Cerebellar nuclear complex (tissue), 1 donor: ENCODE measurements at places on chromosomes 6 and 20.

DNA sequence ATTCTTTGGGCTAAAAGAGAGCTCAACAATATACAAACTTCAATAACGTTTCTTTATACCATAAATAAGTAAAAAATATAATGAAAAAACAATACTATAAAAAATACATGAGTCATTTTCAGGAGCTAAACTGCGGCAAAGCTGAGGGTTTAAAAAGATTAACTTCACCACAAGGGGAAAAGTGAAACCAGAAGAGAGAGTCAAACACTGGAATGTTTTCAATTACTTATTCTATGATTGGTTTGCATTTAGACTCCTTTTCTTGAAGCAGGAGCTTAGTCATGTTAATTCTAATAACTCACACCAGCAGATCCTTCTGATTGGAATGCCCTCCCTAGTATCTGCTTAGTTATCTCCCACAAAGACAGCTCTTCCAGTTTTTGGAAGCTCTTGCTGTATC lies 627.3 kb downstream of the UTRN start:
- DNase-seq = no peak

- DNase-seq = no peak
Observed at GRCh38 chr6:82362144-82362543, 1.5 kb upstream of the TPBG start.

GRCh38 chr6:157561929-157562810 lies 181.2 kb downstream of the ZDHHC14 start:
- DNase-seq = no peak

DNA sequence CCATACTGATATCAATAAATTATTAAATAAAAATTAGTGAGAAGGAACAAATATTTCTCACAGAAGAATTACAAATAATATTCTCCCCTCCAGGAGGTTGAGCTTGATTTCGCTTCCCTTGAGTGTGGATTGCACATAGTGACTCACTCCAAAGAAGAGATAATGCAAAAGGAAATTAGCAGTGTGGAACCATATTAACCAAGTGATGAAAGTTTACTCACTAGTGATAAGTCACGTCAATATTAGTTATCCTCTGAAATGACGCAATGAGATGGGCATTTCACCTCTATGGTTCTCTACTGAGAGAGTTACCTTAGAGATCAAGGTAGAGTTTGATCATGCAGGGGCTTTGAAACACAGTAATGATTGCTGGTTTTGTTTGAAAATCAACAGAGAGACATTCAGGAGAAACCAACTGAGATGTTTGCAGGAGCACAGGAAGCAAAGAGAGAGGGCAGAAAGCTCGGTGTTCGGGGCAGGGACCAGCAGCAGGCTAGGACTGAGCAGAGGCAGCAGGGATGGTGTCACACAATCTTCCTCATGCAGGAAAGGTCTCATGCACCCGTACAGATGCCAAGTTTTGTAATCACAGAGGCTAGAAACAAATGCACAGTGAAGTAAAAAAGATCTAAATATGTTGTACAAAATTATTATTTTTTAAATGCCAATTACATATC lies 634.5 kb downstream of the QKI start:
- no peak for DNase-seq

- DNase-seq = no peak
Observed at GRCh38 chr6:81859884-81860283, 107.4 kb upstream of the TENT5A start.

- DNase-seq = no peak
Observed at GRCh38 chr6:133225560-133225959, 15.6 kb upstream of the EYA4 start.

GRCh38 chr6:157406661-157407060 lies 25.7 kb downstream of the ZDHHC14 start:
- no peak for DNase-seq

- DNase-seq = no peak
Observed at GRCh38 chr6:154893917-154894316, 101.2 kb upstream of the TIAM2 start.

- no peak for DNase-seq
Observed at GRCh38 chr6:140436023-140436811, 1061.8 kb upstream of the CITED2 start.

DNA sequence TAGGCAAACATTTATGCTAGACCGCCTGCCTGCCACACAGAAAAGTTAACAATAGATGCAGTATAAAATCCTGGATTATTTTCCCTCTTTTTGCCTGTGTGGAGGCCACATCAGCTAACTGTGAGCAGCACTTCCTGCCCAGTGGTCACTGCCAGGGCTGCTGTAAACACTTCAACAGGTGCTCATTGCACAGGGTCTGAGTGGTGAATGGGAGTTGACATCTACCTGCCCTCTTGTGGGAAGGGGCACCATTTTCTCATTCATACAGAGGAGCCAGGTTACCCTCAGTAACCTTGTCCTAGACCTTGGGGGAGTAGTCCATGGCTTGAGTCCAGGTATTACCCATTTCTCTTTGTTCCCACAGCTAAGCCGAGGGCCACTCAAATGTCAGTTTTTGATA lies 235.3 kb downstream of the TMEM242 start:
- no peak for DNase-seq

- DNase-seq = no peak
Observed at GRCh38 chr6:85390775-85391174, 59.1 kb upstream of the NT5E start.

DNA sequence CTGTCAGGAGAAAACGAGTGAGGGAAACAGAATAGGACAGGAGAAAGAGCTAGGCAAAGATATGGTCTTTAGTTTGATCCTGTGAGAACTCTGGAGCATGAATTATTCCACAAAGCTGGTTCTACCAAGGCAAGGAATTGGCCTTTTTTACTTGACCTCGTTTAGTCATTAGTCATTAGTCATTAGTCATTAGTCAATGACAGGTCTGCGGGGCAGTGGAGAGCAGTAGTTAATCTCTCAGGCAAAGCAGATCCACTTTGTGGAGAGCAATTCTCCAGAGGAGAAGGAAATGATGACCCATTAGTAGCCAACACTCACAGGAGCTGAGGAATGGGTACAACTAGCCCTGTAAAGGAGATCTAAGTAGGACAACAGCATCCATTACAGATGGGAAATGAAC lies 22.0 kb upstream of the ABCC10 start:
- DNase-seq = no peak

DNA sequence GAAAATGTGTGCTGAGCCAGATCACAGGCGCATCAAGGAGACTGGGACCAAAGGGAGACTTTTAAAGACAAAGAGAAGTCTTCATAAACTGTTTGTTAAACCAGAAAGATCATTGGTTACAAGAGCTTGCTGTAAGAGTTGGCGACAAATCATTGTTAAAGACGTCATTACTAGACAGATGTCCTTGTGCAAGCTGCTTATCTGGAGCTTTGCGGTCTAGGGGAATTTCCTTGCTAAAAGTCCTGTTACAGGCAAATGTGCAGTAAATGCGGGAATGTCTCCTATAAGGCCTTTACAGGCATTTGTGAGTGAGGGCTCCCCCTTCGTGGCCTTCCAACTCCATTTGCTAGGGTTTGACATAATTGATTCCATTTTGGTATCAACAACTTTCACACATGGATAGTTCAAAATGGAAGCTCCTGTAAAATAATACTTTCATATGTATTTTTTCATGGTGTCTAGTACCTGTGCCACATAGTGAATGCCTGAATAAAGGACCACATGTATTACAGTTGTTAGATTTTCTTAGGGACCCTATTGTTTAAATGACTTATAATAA lies 362.4 kb downstream of the UTRN start:
- DNase-seq = no peak

DNA sequence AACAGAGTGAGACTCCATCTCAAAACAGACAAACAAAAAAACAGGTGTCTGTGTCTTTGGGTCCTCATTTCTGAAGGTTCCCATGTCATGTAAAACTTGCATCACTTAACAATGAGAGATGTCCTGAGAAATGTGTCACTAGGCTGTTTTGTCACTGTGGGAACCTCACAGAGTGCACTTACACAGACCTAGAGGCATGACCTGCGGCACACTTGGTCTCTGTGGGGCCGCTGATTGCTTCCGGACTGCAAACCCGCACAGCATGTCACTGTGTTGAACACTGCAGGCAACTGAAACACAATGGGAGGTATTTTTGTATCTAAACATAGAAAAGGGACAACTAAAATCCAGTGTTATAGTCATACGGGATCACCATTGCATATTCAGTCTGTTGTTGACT lies 42.3 kb upstream of the TMEM181 start:
- no peak for DNase-seq

GRCh38 chr6:150184850-150185731 lies 42.2 kb downstream of the PPP1R14C start:
- no peak for DNase-seq

DNA sequence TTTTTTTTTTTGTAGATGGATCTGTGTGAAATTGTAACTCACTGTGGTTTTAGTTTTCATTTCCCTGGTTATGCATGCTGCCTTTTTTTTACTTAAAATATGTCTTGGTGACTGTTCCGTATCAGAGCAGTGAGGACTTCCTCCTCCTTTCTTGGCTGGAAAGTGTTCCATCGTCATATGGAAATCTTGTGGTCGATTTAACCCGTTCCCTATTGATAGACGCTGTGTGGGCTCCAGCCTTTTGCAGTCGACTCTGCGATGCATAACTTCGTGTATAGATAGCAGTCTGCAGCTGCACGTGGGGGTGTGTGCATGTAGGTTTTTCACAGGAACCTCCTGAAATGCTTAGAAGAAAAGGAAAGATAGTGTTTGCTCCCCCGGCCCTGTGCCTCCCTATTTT lies 28.1 kb upstream of the PNPLA1 start:
- no peak for DNase-seq

- DNase-seq = no peak
Observed at GRCh38 chr6:89402776-89403175, 9.3 kb downstream of the RRAGD start.

DNA sequence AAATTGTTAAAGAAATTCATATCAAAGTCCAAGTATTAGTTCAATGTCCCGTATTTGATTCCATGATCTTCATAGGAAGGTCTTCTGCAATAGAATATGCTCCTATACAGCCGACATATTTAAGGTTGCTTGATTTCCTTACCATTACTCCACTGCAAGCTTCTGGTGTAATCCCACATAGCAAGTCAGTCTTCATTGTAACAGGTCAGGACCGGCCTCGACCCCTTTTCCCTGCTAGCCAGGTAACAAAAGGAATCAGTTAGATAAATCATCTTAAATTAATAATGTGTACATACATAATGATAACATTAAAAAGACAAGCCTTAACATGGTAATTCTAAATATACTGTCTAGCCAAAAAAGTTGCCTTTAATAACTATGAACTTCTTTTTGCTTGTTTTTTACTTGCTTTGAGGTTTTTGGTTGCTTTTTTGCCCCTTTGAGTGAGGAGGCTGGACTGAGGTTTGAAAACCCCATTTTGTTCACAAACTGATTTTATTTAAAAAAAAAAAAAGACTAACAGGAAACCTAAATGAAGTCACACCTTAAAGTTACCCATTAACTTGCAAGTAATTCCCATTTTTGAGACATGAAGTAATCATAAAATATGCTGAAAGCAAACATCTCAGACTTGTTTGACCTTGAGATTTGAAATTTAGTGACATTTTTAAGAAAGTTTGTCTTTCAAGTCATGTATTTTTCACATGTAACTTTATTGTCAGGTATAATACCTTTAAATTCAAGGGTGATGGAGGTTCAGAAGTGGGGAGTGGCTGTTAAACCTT lies 19.2 kb upstream of the SNX14 start:
- DNase-seq = no peak

DNA sequence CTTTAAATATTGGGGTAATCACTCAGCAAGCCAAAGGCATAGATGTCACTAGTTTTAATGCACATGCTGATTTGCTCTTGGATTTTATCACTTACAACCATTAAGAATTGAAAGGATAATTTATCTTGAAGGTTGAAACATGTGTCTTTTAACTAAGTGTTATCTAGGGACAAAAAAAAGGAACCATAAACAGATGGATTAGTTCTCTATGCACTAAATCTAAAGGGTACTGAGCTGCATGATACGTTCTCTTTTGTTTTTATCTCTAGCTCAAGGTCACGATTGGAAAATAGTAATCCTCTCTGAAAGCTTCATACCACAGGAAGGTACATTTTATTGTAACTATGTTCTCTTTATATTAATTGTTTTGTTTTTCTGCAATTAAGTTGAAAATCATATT lies 1426.6 kb downstream of the GRIK2 start:
- no peak for DNase-seq

DNA sequence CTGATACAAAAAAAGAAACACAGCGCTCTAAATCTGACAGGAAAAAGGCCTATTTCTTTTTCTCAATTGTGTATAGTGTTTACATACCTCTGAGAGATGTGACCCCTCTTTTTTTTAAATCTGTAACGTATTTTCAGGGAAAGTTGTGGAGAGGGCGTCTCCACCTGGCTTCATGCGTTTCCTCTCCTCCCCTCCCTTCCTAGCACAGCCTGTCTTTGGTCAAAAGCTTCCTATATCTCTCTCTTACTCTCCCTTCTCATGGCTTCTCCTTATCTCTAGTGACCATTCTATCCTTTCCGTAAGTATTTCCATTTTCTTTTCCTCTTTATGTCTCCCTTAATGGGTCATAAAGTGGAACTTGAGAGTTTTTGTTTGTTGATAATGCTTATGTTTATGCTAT lies 458.9 kb downstream of the HACE1 start:
- DNase-seq = no peak

DNA sequence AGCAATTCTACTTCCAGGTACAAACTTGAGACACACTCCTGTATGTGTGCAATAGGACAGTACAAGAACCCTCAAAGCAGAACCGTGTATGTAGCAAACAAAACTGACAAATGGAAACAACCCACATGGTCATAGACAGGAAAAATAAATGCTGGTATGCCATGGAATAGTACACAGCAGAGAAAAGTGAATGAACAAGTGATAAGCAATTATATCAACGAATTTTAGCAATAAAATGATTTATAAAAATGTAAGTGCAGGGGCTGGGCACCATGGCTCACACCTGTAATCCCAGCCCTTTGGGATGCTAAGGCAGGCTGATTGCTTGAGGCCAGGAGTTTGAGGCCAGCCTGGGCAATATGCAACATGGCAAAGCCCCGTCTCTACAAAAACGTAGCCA lies 9.3 kb downstream of the RIPOR3 start:
- DNase-seq = no peak

GRCh38 chr20:32360333-32360634 lies 2.2 kb downstream of the ASXL1 start:
- no peak for DNase-seq

DNA sequence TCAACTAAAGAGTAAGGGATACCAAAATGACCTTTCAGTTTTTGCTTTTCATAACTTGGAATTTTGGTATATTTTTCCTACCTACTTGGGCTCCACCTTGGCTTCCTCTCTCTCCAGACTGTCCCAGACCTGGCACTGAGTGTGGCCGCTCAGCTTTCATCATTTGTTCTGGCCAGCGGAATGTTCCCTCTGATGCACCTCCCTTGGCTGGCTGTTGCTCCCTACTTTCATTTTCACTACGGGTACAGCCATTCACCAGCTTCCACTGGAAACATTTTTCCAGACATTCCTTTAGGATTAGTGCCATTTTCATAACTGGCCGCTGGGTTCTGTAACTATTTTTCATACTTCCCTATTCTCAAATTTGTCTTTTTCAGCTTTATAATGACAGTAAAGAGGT lies 487.4 kb downstream of the TENT5A start:
- no peak for DNase-seq

GRCh38 chr6:149293244-149293643 lies 24.3 kb upstream of the TAB2 start:
- no peak for DNase-seq

- DNase-seq = no peak
Observed at GRCh38 chr20:32941155-32941885, 62.9 kb downstream of the SUN5 start.
